A549 treated with Hydrocortisone at 1 μM for 4 hours (cell line): ENCODE measurements at places on chromosomes 4 and X. TPM values are rescaled to one million over a fixed set of nuclear protein-coding genes. Genes with fewer than 3 reads are reported as not detected.

The PJA1 gene
- total RNA-seq, result 11.3 to 18.0 TPM (median 13.7 TPM) in 5 replicates

The BEX1 gene
- not detected in 5 replicates for total RNA-seq

The UCP1 gene
- not detected in 5 replicates for total RNA-seq

The GABRG1 gene
- not detected in 5 replicates for total RNA-seq

The CDKL2 gene
- total RNA-seq, result 0.47 to 0.97 TPM (median 0.63 TPM) in 5 replicates

The OGT gene
- 26.4 to 41.9 TPM (median 39.8 TPM) in 5 replicates for total RNA-seq

The FHDC1 gene
- total RNA-seq, result 0.68 to 0.87 TPM (median 0.78 TPM) in 5 replicates

The NEIL3 gene
- total RNA-seq, result 7.2 to 9.4 TPM (median 8.7 TPM) in 5 replicates

The FAM53A gene
- total RNA-seq, result 0.82 to 1.7 TPM (median 1.1 TPM) in 5 replicates

The GALNT7 gene
- total RNA-seq, result 20.3 to 35.3 TPM (median 24.6 TPM) in 5 replicates

The ARX gene
- 0.38 to 0.72 TPM (median 0.62 TPM) in 5 replicates for total RNA-seq

The FAM149A gene
- 1.1 to 1.6 TPM (median 1.3 TPM) in 5 replicates for total RNA-seq

The NRK gene
- total RNA-seq, result not detected in 5 replicates

The CACNA1F gene
- total RNA-seq, result not detected in 5 replicates

The CSN1S1 gene
- not detected in 5 replicates for total RNA-seq

The FRG2 gene
- total RNA-seq, result 0.07 to 0.08 TPM in 2 of 5 replicates, not detected in the others

The DKK2 gene
- total RNA-seq, result not detected in 5 replicates

The PTPN13 gene
- 3.3 to 5.2 TPM (median 3.8 TPM) in 5 replicates for total RNA-seq

The GLOD5 gene
- not detected in 5 replicates for total RNA-seq

The NUDT10 gene
- total RNA-seq, result 0.96 to 1.4 TPM (median 1.0 TPM) in 5 replicates

The FGG gene
- 5.3 to 8.0 TPM (median 5.4 TPM) in 5 replicates for total RNA-seq

The INTS12 gene
- total RNA-seq, result 14.9 to 19.2 TPM (median 15.3 TPM) in 5 replicates

The CORIN gene
- not detected in 5 replicates for total RNA-seq

The PNMA5 gene
- not detected in 5 replicates for total RNA-seq

The HTN3 gene
- not detected in 5 replicates for total RNA-seq

The ADGRG4 gene
- not detected in 5 replicates for total RNA-seq

The ADGRL3 gene
- total RNA-seq, result 0.02 to 0.07 TPM (median 0.03 TPM) in 4 of 5 replicates, not detected in the other

The ERVMER34-1 gene
- total RNA-seq, result 0.32 to 0.78 TPM (median 0.56 TPM) in 5 replicates

The CTAG1A gene
- not detected in 5 replicates for total RNA-seq

The AMMECR1 gene
- 5.3 to 8.2 TPM (median 6.7 TPM) in 5 replicates for total RNA-seq

The TMSB15A gene
- 0.56 to 1.1 TPM (median 0.72 TPM) in 5 replicates for total RNA-seq

The F8A2 gene
- not detected in 5 replicates for total RNA-seq

The CXCL11 gene
- total RNA-seq, result 0.10 to 0.33 TPM (median 0.21 TPM) in 5 replicates

The RAB33A gene
- total RNA-seq, result 0.13 to 0.31 TPM (median 0.17 TPM) in 5 replicates

The VCX2 gene
- total RNA-seq, result not detected in 5 replicates
